ENCODE measurements at places on chromosomes 7 and 10.

DNA sequence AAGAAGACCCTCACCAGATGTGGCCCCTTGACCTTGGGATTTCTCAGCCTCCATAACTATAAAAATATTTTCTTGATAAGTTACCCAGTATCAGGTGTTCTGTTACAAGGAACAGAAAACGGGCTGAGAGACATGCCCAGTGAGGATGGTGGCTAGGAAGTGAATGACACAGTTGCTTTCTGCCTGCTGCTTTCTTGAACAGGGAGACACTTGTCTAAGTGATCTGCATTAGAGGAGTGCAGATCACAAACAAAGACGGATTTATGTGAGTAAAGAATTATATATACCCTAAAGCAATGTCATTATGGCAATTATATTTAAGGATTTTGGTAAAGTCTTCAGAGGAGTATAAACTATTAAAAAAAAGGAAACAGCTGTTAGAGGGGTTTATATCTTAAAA is 169.2 kb upstream of the AHR start:
- no peak for DNase-seq

- no peak for DNase-seq
Measured at GRCh38 chr10:80966326-80966986, 428.8 kb downstream of the SH2D4B start.

DNA sequence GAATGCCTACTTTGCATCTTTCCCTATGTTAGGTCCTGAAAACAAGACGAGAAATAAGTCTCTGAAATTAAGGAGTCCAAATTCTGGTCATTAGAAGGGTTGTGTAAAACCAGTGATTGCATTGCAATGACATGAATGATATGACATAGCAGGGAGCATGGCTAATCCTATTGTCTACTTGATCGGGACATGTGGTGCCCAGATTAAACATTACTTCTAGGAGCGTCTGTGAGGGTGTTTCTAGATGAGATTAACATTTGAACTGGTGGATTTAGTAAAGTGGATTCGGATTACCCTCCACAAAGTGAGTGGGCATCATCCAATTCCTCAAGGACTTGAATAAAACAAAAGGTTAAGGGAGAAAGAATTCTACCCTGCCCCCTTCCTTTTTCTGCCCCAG is 434.9 kb upstream of the KLF6 start:
- DNase-seq: no peak

GRCh38 chr7:45624392-45624760 is 50.2 kb downstream of the ADCY1 start:
- DNase-seq: no peak

GRCh38 chr7:14825912-14826311 is 76.6 kb downstream of the DGKB start:
- no peak for DNase-seq

- no peak for DNase-seq
Measured at GRCh38 chr7:156554488-156554887, 86.1 kb upstream of the RNF32 start.

DNA sequence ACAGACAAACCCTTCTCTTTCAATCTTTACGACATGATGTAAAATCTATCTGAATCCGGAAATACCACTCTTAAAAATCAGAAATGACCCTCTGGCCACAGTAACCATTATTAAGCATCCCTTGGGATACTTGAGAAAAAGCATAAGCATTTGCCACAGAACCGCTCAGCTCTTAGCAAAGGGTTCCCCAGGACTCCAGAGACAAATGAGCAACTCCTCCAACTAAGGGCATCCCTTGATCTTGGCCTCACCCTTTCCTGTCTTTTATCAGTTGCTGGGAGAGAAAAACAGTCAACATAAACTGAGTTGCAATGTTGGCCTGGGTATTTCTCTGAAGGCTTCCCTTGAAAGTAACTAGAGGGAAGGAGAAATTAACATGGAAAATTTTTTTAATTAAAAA is 3.5 kb downstream of the PDLIM1 start:
- DNase-seq: no peak

- DNase-seq: no peak
Measured at GRCh38 chr10:69898524-69898923, 96.8 kb downstream of the COL13A1 start.

DNA sequence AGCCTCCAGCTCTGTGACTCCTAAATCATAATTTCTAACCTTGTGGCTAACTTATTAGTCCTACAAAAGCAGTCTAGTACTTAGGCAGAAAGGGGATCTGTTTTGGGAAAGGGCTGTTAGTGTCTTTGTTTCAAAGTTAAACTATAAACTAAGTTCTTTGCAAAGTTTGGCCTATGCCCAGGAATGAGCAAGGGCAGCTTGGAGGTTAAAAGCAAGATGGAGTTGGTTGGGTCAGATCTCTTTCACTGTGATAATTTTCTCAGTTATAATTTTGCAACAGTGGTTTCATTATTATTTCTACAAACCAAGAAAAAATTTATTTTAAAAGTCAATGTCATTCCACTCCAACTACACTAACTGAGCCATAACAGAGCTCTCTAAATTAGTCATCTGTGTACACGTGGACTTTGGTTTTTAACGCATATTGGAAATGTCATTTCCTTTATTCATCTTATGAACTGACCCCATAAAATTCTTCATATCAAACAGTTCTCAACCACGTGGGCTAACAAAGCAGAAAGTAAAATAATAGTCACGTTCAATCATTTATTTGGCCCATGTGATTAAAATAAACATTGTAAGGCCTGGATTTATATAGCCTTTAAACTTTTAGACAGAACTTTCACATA is 143.2 kb upstream of the C7orf33 start:
- DNase-seq: no peak

- no peak for DNase-seq
Measured at GRCh38 chr10:124116771-124117510, 23.5 kb upstream of the CHST15 start.
